ENCODE measurements at places on chromosomes 3 and 15. TPM values are rescaled to one million over a fixed set of nuclear protein-coding genes. Genes with fewer than 3 reads are reported as not detected.

GCNT3 gene
- not detected for total RNA-seq

ZPLD1 gene
- total RNA-seq, result not detected

GP5 gene
- total RNA-seq, result not detected

NLGN1 gene
- total RNA-seq, result 0.50 TPM

SEMA3G gene
- total RNA-seq, result not detected

IGDCC3 gene
- total RNA-seq, result under 0.01 TPM

REC114 gene
- total RNA-seq, result not detected

FETUB gene
- total RNA-seq, result not detected

LINGO1 gene
- not detected for total RNA-seq

MAGEF1 gene
- 34.0 TPM for total RNA-seq

PRSS50 gene
- not detected for total RNA-seq

CTSH gene
- total RNA-seq, result 9.4 TPM

TMEM41A gene
- 8.8 TPM for total RNA-seq

PTH1R gene
- 0.34 TPM for total RNA-seq

SCN11A gene
- total RNA-seq, result not detected

CLDN1 gene
- 0.59 TPM for total RNA-seq

UBL7 gene
- 77.5 TPM for total RNA-seq

TMC3 gene
- not detected for total RNA-seq

ATP13A5 gene
- total RNA-seq, result not detected

TEX55 gene
- not detected for total RNA-seq

ZNF774 gene
- total RNA-seq, result 0.67 TPM

TM4SF4 gene
- not detected for total RNA-seq

CELSR3 gene
- 2.7 TPM for total RNA-seq

KBTBD12 gene
- not detected for total RNA-seq

ALDH1A2 gene
- total RNA-seq, result 0.84 TPM

GPR160 gene
- total RNA-seq, result 0.15 TPM
